ENCODE measurements at places on chromosomes 1 and 21. TPM values are rescaled to one million over a fixed set of nuclear protein-coding genes. Genes with fewer than 3 reads are reported as not detected.

DNA sequence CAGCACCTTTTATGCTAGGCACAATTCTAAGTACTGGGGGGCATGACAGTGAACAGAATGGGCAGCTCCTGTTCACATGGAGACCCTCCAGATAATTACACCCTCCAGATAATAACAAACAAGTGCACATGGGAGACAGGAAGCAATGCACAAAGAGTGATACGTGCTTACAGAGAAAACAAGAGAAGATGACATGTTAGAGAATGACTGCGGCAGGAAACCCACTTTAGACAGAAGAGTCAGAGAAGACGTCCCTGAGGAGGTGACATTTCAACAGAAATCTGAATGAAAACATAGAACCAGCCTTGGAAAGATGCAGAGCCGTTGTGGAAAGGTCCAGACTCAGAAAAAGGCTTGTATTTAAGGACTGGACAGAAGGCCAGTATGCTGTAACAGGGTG, 54.7 kb upstream of the ARTN start:
- no peak for ATAC-seq

DNA sequence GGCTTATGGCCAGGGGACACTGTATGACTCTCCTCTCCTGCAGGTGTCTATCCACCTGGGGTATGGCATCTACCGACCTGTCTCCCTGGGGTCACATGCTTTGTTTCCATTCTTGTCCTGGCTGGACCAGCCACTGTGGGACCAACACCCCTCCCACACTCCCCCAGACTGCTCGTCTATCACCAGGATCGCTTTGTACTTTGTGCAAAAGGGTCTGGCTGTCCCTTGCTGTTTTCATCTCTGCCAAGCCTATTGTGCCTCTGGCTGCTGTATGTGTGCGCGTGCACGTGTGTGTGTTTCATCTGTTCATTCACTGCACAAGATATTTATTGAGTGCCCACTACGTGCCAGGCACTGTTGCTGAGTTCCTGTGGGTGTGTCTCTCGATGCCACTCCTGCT, 25.5 kb downstream of the ETNK2 start:
- no peak for ATAC-seq

GRCh38 chr21:31727181-31727580, 4.7 kb downstream of the SCAF4 start:
- no peak for ATAC-seq

GRCh38 chr1:66350001-66350547, 183.9 kb upstream of the SGIP1 start:
- ATAC-seq, result no peak

GRCh38 chr1:98471633-98472032, 189.9 kb upstream of the SNX7 start:
- no peak for ATAC-seq

GABRD gene
- total RNA-seq, result 2.7 TPM

TP53BP2 gene
- 16.3 TPM for total RNA-seq

PWP2 gene
- total RNA-seq, result 9.2 TPM

NBPF11 gene
- 51.6 TPM for total RNA-seq

MATN1 gene
- 1.2 TPM for total RNA-seq

Data from motor neuron (in vitro differentiated cells).